ENCODE measurements at places on chromosomes 3 and 15.
A peak's percentile ranks its signal among the peaks of the same experiment; 100 is the strongest.

DNA sequence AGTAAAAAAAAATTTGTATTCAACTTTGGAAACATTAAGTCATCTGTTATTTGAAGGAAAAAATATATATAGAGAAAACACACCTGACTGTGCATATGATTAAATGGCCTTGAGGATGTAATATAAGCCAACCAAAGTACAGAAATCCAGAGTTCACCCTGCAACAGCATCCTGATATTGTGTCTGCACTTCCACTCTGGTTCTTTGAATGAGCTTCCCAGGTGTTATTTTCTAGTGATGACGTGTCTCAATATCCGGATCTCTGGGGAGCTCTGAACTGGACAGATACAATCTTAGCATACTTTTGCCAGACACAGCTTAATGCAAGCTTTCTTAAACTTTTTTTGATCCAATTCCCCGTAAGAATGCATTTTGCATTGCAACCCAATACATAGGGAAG is 19.5 kb upstream of the PIK3CB start:
- no peak for DNase-seq

- no peak for DNase-seq
Observed at GRCh38 chr15:52148403-52148802, 35.8 kb upstream of the BCL2L10 start.

GRCh38 chr3:63167113-63167512 is 111.0 kb upstream of the SYNPR start:
- DNase-seq: no peak

DNA sequence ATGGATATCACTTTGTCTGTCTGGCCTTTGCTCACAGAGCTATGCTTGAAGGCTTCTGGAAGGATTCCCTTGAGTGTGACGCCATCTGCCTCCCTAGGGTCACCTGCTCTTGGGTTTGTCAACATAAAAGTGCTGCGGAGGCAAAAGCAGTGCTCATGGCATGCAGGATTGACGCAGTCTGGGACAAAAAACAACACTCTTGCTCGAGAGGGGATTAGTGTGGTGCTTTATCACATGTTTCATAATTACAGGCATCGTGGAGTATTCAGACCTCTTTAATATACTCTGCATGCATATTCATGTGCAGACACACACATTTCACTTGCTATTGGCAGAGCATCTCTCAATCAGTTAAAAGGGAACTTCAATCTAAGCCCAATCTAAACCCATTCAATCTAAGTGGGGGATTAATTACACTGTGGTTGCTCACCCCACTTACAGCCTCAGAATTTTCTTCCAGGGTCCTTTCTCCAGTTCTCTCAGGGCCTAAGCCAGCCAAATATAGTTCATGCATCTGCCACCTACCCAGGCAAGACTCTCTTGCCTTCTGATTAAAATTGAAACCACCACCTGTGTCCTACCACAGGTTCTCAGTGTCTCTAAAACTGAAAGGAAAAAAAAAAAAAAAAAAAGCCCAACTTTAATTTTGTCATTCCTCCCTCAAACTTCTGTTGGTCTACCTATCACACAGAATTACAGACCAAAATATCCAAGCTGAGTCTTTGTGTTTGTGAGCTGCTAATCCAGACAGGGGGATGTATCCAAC is 75.6 kb downstream of the BFSP2 start:
- DNase-seq: peak; percentile 77

DNA sequence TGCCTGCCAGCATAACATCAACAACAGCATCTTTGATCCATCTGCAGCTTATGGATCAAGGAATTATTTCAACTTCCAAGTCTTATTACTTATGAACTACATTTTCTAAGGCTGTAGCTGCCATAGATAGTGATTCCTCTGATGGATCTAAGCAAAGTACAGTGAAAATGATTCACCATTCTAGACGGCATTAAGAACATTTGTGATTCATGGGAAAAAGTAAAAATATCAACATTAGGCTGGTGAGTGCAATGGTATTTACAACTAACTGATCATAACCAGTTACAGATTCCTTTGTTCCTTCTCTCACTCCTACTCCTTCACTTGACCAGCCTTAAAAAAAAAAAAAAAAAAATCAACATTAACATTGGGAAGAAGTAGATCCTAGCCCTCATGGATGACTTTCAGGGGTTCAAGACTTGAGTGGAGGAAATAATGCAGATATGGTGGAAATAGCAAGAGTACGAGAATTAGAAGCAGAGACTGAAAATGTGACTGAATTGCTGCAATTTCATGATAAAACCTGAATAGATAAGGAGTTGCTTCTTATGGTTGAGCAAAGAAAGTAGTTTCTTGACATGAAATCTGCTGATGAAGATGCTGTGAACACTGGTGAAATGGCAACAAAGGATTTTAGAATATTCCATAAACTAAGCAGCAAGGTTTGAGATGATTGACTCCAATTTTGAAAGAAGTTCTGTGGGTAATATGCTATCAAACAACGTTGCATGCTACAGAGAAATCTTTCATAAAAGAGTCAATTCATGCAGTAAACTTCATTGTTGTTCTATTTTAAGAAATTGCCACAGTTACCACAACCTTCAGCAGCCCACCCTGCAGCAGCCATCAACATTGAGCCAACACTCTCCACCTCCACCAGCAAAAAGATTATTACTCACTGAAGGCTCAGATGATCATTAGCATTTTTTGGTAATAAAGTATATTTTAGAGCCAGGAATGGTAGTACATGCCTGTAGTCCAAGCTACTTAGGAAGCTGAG is 22.8 kb downstream of the SLC12A6 start:
- no peak for DNase-seq

- DNase-seq: no peak
Observed at GRCh38 chr3:54026543-54026942, 95.8 kb upstream of the CACNA2D3 start.

DNA sequence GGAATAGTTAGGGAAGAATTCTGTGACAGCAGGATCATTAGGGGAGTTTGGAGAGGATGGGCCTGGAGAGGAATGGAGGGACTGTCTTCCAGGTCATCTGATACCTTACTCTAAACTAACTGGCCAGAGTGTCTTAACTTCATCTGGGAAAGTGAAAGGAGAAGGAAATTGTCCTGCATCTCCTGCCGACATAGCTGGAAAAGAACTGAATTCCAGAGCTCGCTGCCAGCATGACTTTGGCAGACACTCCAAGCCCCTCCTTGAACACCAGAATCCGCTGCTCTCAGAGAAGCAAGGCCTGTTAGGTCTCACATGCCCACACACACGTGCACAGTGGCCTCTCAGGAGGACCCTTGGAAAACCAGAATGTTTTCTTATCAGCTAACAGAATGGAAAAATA is 10.5 kb downstream of the ABI3BP start:
- no peak for DNase-seq

DNA sequence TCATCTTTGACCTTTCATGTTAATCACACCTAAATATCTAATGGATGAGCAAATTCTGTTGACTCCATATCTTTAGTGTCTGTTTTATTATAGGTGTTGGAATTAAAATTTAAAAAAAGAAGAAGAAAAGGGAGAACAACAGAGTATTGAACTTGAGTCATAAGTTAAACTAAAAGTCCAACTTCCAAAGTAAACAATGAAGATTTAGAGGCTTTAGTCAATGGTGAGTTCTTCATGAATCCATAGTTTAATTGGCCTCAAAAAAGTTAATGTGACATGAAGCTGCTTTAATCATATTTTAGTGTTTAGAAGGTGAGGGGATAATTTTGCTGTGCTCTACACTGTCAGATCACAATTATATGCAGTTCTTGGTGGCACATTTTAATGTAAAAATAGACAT is 288.2 kb upstream of the RORA start:
- no peak for DNase-seq

DNA sequence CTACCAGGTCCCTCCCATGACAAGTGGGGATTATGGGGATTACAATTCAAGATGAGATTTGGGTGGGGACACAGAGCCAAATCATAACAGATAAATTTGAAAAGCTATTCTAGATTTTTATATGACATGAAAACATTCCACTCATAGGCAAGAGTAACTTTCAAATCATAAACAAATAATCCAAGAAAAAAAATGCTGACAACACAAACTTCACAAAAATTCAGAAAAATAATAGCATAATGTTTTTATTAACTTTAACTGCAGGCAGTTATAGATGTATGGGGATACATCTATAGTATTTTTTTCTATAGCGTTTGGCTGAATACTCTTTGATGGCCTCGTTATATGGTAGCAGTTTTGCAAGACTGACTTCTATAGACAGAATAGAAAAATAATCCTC is 243.1 kb downstream of the ADAMTSL3 start:
- DNase-seq: no peak

GRCh38 chr15:89119489-89120478 is 31.5 kb downstream of the ABHD2 start:
- DNase-seq: no peak

GRCh38 chr3:69091389-69092029 is 6.8 kb downstream of the ARL6IP5 start:
- no peak for DNase-seq

GRCh38 chr3:18837137-18837755 is 311.1 kb upstream of the KCNH8 start:
- no peak for DNase-seq

DNA sequence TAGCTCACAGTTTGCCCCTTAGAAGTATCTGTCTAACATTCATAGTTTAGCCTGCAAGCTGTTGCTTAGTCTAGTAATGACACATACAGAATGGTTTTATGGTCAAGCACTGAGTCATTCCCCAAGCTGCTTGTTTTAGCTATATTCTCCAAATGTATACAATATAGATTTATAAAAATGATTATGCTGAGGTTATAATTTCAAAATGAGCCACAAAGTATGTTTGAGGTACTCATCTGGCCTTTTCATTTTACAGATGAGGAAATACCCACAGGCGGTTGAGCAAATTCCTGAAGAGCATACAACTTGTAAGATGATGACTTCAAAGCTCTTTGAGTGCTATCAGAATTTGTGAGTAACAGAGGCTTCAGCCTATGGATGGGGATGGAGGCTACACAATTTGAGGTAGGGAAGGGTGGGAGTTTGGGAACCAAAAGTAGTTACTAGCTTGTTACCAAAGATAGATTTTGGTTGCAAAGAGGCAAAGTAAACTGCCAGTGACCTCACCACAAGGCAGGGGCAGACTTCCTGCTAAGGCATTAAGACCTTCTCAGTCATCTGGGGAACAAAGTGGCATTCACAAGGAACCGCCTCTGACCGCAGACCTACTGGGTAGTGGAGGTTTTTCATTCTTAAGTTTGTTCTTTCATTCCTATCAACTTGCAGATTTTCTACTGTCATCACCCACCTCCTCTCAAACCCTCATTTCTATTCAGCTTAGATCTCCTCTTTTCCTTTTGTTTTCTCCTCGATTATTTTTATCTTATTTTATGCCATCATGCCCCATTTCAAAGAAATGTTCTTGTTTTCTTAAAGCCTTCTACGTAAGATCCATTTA is 257.2 kb upstream of the NECTIN3 start:
- DNase-seq: no peak

- DNase-seq: no peak
Observed at GRCh38 chr15:60272623-60273022, 125.2 kb downstream of the ANXA2 start.

GRCh38 chr3:186807231-186807630 is 949 bp upstream of the RFC4 start:
- DNase-seq: no peak

DNA sequence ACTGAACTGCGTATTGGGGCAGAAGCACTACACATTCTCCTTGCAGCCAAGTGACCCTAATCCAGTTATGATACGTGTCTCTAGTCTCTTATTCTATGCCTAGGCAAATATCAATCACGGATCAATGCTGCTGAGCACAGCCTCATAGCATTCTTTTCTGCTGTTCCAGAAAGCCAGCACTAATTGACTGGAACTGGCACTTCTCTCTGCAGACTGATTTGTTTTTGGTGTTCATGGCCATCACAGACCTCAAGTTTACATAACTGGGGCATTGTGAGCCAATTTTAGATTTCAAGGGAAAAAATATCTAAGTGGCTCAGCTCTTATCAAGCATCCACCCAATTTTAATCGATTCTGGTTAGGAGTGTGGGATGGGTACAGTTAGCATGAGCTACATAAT is 37.9 kb downstream of the GLDN start:
- DNase-seq: no peak

GRCh38 chr15:91316126-91316525 is 216.1 kb downstream of the SV2B start:
- no peak for DNase-seq

GRCh38 chr3:123508178-123508577 is 59.3 kb upstream of the ADCY5 start:
- peak; percentile 9 for DNase-seq

DNA sequence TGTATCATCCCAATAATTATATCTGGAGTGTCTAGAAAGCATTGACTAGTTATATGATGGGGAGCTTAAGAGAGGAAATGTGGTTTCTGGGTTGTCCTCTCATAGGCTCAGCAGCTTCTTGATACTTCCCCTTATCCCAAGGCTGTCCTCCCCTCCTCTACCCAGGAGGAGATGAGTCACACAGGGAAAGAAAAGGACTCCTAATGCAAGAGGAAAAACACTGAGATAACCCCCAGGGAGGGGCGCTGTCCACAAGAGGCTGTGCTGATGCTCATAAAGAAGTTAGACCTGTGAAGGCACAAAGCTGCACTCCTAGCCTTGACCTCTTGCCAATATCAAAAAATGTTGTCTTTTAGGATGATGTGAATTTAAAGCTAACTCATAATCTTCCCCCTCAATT is 28.8 kb upstream of the GYG1 start:
- no peak for DNase-seq

DNA sequence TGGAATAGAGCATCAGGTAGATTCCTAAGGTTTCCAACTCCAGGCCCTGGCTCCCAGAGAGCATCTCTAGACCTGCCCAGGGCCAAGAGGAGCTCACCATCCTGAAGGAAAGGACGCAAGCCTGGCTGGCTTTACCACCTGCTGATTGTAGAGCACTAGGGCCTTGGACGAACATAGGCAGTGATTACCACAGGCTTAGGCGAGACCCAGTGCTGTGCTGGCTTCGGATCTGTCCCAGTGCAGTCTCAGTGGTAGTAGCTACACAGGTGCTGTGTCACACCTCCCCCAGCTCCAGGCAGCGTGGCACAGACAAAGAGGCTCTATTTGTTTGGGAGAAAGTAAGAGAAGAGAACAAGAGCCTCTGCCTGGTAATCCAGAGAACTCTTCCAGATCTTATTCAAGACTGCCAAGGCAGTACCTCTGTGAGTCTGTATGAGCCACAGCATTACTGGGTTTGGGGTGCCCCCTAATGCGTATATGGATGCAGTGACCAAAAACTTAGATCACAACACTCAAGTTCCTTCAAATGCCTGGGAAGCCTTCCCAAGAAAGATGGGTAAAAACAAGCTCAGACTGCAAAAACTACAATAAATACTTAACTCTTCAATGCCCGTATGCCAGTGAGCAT is 25.4 kb downstream of the ISG20 start:
- DNase-seq: no peak

- peak; percentile 71 for DNase-seq
Observed at GRCh38 chr3:31981206-31982181, at the start of the genes OSBPL10 and ZNF860. Gene OSBPL10 (minus strand): TSS chr3:31981262. CDS start chr3:31981179, 83 bp downstream. Gene ZNF860 (plus strand): TSS chr3:31981750. CDS start chr3:31989080, 7,330 bp downstream.

DNA sequence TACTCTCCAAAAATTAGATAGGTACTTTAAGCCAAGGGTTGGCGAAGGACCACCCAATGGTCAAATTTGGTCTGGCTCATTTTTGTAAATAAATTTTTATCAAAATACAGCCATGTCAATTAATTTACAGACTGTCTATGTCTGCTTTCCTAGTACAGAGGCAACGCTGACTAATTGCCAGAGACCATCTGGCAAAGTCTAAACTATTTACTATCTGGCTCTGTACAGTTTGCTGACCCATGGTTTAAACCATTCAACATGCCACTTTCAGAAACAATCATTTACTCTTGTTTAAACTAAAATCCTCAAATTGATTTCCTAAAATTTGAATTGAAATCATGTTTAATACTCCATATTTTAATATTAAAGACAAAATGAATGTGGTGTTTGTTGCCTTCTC is 25.9 kb downstream of the CBLB start:
- DNase-seq: peak; percentile 31

GRCh38 chr3:152377184-152377570 is 108.4 kb downstream of the MBNL1 start:
- no peak for DNase-seq

All from NCI-H2171 treated with DMSO at 0.1 percent for 48 hours (cell line).